ENCODE measurements at places on chromosomes 13 and 19. TPM values are rescaled to one million over a fixed set of nuclear protein-coding genes. Genes with fewer than 3 reads are reported as not detected.

DNA sequence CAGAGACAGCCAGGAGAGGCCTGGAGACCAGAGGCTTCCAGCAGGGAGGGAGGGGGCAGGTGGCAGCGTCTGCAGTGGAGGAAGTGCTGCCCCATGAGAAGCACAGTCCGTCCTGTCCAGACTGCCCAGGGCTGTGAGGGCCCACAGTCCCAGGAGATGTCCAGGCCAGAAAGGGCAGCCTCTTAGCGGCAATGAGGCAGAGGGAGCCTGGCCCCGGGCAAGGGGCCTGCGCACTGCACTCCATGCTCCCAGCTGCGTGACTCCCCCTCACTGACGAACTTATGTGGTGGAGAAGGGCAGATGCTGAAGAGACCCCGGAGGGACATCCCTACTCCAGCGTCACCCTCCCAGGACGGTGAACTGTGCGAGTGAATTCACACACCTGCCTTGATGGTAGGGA is 115.3 kb downstream of the SOX1 start:
- no peak overlapping the region for H3K4me3 ChIP-seq
- H3K36me3 ChIP-seq = no peaks in the 10 kb centered on the region
- H3K27ac ChIP-seq = no peak overlapping the region
- no peaks in the 10 kb centered on the region for H3K4me1 ChIP-seq
- H3K27me3 ChIP-seq = no peaks in the 10 kb centered on the region

The ANGPTL4 gene
- total RNA-seq = 8.6 TPM

DNA sequence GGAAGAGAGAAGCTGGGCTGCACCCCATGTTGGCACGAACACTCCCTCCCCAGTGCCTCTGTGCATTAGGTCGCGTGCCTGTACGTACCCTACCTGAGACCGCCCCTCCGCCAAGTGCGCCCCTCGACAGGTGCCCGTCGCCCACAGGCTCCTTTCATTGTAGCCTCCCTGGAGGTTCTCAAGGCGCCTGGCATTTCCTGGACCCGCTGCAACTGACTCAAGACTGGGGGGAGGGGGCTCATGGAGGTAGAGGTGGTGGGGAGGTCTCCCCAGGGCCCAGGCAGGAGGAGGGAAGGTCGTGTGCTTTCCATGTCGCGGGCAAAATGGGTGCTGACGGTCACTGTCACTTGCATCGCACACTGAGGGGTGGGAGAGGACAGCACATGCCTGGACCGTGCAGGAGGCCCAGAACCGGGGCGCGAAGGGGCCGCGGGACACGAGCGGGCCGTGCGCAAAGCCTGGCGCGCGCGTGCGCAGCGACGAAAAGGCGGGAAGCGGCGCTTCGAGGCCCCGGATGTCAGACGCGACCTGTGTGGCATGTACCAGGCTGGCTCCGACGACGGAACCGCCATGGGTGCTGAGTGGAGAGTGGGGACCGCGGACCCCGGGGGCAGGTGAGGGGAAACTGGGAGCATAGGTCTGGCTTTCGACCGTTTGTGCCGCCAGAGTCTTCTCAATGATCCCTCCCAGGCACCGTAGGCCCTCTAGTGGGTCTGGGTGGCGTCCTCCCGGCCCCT is 16.5 kb downstream of the NFIX start:
- H3K4me3 ChIP-seq = no peak overlapping the region
- H3K27me3 ChIP-seq = peaks cover 60% of the 10 kb centered on the region
- DNase-seq = no peak
- H3K4me1 ChIP-seq = peaks cover 52% of the 10 kb centered on the region
- no peak overlapping the region for H3K27ac ChIP-seq

DNA sequence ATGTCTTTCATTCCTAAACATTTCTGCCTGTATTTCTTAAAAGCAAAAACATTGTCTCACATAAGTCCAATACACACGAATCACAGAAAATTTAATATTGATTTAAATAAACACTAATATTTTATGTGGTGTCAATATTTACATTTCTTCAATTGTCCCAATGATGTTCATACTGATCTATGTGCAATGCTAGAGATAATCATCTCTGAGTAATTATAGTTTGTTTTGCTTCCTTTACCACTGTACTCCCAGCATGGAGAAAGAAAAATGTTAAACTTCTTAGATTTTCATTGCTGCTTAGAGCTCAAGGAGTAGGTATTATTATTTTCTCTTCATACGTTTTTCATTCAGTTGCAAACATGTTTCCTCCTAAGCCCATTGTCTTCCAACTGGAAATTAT is 434.2 kb upstream of the PRR20A start:
- DNase-seq = no peak
- H3K4me3 ChIP-seq = no peak overlapping the region
- no peaks in the 10 kb centered on the region for H3K4me1 ChIP-seq
- no peak overlapping the region for H3K27ac ChIP-seq
- no peaks in the 10 kb centered on the region for H3K36me3 ChIP-seq

The CEACAM3 gene
- not detected for total RNA-seq

DNA sequence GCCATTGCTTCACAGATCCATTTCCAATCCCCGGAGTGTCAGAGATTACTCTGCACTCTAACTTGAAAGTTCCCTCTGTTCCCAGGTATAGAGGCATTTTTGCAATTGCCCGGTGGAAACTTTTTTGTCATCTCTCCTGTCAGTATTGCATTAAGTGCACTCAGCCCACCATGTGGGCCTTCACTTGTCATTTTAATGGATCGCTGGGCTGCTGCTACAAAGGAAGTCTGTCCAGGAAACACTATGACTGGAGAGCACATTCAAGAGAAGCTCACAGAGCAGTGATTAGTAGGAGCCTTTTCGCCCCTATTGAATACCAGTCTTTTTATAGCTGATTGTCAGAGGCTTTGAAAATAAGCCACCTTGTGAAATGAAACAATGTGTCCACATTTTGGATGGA is 180.9 kb downstream of the B3GLCT start:
- no peak overlapping the region for H3K27ac ChIP-seq
- H3K4me3 ChIP-seq = no peak overlapping the region
- no peaks in the 10 kb centered on the region for H3K36me3 ChIP-seq
